Activated naive CD8-positive, alpha-beta T cell treated with anti-CD3 and anti-CD28 coated beads, Interleukin-2, amount 10 ng/mL, durations not matched to agents 7 days and 5 days (primary cell): ENCODE measurements at places on chromosomes 3 and 15. TPM values are rescaled to one million over a fixed set of nuclear protein-coding genes. Genes with fewer than 3 reads are reported as not detected.

GRCh38 chr3:31890742-31891469, 90.2 kb downstream of the OSBPL10 start:
- DNase-seq = no peak

DNA sequence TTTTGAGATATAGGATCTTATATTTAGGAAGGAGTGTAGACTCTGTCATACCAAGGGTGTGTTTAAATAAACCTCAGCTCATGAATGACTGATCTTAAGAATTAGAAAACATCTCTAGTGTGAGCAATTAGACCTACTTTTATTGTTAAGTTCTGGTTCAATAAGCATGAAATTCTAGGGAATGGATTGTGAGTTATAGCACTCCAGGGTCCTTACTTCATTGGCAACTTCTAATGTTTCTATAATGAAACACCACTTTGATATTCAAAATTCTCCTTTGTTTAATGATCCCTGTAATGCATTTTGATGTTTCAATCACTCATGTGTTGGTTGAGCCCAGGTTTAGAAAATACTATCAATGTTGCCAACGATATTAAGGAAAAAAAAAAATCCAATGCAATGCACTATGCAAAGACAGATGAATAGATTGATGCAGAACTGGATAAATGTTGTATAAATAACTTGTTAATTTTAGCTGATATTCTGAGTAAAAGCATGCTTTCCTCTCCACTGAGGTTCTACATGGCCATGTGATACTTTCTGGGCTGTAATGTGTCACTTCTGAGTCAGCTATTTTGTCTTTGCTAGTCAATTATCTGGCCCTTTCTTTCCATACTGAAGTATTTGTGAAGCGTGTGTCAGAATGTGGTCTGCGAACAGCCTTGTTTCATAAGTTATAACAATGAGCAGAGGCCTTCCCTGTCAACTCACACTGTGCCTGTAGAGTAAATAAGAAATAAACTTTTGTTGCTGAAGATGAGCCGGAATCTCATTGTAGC, 1035.9 kb downstream of the PLOD2 start:
- no peak for DNase-seq

DNA sequence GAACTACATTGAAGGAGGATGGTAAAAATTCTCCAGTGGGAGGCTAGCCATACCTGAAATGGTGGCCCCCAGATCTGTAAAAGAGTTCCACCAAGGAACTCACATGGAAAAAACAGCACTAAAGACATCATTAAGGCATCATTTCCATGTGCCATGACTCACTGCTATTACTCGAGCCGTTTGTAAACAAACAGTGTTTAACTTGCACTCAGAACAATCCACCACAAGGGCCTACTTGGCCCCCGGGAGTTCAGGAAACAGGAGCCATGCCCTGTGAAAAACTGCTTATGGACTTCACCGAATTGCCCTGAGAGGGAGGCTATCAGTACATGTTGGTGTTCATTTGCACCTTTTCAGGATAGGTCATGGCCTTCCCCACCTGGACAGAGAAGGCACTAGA, 18.2 kb downstream of the CCR4 start:
- no peak for DNase-seq

- DNase-seq = no peak
Observed at GRCh38 chr3:141452045-141452444, 34.8 kb upstream of the RASA2 start.

The PXYLP1 gene
- 15.8 TPM for total RNA-seq
